ENCODE measurements at places on chromosomes 2 and 18.

GRCh38 chr2:9331704-9332103 lies 91.6 kb downstream of the ITGB1BP1 start:
- DNase-seq: no peak

- no peak for DNase-seq
Observed at GRCh38 chr2:61253136-61253535, 91.1 kb downstream of the C2orf74 start.

DNA sequence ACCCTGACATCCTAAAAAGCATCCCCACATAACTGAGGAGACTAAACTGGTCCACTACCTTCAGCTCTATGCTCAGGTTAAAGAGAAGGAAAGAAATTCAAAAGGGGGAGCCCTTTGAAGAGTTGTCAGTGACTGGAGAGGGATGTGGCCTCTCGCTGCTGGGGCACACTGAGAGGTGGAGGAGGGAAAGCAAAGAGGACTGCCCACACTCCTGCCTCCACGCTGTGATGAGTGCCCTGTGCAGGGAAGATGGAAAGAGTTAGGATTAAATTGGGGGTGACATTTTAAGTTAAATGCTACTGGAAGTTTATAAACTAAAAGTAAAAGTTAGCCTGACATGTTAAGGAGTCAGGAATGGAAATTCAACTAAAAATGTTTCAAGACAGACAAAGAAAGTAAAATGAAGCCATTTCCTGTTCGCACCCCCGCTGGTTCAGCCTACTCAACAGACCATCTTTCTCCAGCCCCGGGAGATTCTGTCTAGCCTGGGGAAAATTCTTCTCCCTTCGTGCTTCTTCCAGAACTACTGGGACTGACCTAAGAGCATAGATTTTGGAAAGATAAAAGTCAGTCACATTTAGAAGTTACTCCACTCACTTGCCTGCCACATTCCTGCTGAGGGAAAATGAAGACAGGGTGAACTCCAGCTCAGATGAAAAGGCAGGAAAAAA lies 17.8 kb upstream of the INO80C start:
- no peak for DNase-seq

DNA sequence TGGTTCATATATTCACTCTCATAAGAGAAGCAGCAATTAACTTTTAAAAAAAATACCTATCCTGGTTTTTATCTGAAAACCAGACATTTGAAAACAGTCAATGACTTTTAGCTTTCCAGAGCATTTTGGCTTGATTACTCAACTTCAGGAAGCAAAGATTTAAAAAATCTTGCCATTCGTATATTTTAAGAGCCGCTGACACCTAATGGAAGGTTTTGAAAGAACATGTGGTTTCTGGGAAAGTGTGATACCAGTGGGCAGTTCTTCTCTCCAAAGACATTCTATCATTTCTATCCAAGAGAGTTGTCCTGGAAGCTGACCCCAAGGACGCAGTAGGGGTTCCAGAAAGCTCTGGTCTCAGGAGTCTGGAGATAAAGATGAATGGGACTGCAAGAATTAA lies 234.7 kb downstream of the TTC32 start:
- DNase-seq: no peak

- DNase-seq: no peak
Observed at GRCh38 chr18:61782545-61782944, 110.3 kb downstream of the RNF152 start.

- no peak for DNase-seq
Observed at GRCh38 chr2:237870754-237871651, 11.6 kb downstream of the RAMP1 start.

DNA sequence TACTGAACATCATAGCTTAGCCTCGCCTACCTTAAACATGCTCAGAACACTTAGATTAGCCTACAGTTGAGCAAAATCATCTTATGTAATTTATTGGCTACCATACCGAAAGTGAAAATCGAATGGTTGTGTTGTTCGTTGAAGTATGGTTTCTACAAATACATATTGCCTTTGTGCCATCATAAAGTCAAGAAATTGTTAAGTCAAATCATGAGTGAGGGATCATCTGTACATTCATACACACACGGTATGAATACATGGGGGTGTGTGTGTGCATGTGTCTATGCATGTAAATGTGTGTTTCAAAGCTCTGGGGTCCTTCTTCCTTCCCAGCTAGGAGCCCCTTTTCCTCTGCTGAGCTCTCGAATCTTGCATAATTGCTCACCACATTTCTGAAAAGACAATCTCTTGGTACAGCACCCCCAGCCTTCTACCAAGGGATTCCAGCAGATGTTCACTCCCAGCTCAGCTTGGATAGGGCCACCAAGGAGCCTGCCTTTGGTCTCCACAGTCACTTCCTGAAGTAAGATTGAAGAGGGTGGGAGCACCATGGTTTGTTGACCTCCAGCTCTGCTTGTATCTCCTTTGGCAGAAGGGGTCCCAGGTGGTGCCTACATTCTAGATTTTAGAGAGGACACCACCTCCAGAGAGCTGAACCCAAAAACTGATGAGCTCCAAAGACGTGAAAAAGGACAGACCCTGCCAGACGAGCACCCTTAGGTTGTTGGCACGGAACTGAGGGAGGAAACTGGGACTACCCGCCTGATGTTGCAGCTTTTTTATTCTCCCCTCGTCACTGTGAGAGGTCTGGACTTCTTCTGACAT lies 33.2 kb upstream of the CYP1B1 start:
- DNase-seq: no peak

DNA sequence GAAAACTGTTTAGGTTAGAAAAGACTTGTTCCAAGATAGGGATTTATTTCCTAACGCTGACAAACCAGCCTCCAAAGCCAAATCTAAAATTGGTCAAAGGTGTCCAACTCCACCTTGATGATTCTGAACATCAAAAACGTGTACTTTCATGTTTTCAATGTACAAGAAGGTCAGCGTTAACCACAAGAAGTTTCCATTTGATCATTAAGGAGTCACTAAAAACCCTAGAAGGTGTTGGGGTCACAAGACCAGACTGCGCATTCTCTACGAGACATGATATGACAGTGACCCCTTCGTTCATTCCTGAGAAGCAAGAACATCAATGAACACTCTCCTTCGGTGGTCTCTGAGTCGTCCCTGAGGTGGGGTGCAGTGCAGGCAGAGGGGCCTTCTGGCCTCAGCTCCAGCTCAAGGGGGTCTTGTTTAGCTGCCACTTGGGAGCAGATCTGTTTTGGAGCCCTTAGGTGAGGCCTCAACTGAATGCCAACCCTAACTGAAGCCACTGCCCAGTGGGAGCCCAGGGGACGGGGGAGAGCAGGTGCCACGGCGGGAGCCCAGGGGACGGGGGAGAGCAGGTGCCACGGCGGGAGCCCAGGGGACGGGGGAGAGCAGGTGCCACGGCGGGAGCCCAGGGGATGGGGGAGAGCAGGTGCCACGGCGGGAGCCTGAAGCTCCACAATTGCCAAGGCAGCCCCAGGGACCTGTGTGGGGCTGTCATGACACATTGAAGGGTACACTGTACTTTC lies 55.2 kb downstream of the PARD6G start:
- no peak for DNase-seq

DNA sequence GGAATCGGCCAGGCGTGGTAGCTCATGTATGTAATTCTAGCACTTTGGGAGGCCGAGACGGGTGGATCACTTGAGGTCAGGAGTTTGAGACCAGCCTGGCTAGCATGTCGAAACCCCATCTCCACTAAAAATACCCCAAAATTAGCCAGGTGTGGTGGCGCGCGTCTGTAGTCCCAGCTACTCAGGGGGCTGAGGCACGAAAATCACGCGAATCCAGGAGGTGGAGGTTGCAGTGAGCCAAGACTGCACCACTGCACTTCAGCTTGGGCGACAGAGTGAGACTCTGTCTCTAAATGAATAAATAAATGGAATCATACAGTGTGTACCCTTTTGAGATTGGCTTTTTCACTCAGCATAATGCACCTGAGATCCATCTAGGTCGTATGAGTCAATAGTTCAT lies 19.4 kb upstream of the TTC39C start:
- no peak for DNase-seq

DNA sequence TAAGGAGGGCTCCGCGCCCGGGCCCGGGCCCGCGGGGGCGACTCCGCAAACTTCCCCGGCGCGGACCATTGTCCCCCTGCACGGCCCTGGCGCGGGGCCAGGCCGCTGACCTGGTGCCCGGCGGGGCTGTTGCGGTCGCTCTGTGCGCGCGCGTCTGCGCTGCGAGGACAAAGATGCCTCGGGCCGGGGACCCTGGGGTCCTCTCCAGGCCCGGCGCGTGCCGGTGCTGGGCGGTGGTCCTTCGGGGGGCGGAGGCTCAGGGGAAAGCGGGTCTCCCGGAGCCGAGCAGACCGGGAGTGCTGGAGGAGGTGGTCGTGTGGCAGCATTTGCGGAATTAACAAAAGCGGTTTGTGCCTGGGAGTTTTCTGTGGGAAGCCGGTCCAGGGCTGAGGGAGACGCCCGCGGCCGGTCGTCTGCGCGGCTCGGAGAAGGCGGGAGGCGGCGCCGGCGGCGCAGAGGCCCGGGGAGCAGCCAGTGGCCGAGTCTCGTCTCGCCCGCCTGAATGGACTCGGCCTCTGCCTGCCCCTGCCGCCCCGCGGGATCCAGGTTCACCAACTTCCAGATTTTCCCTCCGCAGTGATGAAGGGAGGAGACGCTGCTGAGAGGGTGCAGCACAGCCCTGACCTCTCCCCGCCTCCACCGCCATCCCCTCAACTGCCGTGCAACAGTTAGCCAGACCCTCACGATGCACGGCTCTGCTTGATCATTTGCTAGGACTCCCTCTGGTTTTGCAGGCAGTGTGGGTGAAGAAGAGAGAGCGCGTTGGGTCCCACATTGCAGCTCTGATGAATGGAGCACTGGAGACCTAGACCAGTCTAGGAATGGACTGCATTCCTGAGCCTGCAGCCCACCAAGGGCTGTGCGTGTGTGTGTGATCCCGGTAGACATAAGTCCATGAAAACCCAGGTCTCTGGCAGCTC lies 705 bp downstream of the EFR3B start:
- DNase-seq: peak; percentile 53

DNA sequence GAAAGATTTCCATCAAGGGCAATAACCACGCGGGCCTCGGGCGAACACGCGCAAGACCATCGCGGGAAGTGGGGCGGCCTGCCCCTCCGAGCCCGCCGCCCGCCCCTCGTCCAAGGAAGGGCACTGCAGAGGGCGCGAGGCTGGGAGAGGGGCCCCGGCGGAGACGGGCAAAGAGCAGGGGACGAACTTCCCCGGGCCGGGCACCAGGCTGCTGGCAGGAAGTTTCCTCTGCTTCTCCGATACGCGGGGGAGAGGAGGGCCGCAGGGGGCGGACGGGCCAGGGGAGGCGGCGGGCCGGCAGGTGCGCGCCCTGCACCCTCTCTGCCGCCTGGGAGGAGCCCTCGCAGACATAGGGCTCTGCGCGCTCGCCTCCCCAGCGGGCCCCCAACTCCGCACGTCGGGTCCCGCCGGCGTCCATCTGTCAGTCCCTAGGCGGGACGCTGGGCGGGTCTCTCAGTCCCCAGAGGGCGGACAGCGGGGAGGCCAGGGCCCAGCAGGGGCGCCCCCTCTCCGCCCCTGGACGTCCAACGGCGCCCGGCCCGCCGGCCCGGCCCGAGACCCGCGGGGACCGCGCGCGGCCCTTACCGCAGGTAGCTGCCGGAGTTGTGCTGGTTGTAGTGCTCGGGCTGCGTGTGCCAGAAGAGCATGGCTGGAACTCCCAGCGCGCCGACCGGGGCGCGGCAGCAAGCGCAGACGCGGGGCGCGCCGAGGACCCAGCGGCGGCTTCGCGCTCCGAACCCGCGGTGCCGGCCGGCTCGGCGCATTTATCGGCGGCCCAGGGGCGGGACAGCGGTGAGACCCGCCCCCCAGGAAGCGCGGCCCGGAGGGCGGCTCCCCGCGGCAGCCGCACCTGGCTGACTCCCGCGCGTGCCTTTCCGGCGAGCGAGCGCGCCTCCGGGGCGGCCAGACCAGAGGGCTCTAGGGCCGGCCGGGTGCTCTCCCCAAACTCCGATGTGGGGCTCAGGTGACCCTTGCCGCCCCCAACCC lies at the start of gene TFCP2L1:
TFCP2L1 (minus strand) TSS at position 740 of the 987 bp plus-strand sequence; CDS start at position 647, 93 bp downstream.
- no peak for DNase-seq

GRCh38 chr2:135004005-135004746 lies 43.1 kb downstream of the MAP3K19 start:
- peak; percentile 74 for DNase-seq

GRCh38 chr2:200125444-200126284 lies 170.3 kb downstream of the MAIP1 start:
- no peak for DNase-seq

- DNase-seq: no peak
Observed at GRCh38 chr2:932320-933115, 18.1 kb upstream of the SNTG2 start.

GRCh38 chr2:16650287-16651249 lies 15.1 kb downstream of the CYRIA start:
- no peak for DNase-seq

DNA sequence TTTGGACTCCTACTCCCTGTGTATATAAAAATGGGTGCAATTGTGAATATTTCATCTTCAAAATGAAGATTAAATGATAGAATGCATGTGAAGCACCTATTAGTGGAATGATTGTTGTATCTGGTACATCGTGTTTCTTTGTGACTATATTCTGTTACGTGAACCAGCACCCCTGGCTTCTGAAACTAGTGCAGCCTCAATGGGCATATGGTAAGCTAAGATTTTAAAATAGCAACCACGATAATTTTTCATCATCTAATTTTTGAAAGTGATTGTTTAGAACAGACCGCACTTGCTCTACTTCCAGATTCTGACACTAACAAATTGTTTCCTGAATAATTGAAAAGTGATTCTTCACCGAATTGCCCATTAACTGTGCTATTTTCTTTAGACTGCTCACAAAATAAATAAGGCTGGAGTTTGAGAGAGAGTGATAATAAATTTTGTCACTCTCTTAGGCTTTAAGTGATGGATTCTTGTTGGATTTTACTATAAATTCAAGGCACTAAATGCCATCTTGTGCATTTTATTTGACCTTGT lies 806.1 kb upstream of the LRATD1 start:
- DNase-seq: no peak

DNA sequence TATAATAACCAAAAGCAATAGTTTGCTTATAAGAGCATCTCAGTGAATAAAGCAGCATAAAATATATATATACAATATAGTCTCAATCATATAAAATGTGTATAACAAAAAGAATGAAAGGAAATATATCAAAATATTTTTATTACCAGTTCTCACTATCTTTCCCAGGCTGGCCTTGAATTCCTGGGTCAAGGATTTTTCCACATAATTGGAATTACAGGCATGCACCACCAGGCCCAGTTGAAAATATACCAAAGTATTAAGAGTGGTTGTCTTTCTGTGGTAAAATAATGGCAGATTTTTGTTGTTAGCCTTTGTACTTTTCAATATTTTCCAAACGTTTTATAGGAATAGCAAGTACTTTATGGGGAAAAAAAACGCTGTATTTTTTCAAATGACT lies 8.6 kb upstream of the TLK1 start:
- no peak for DNase-seq

GRCh38 chr2:10481055-10481665 lies 33.0 kb upstream of the ODC1 start:
- no peak for DNase-seq

DNA sequence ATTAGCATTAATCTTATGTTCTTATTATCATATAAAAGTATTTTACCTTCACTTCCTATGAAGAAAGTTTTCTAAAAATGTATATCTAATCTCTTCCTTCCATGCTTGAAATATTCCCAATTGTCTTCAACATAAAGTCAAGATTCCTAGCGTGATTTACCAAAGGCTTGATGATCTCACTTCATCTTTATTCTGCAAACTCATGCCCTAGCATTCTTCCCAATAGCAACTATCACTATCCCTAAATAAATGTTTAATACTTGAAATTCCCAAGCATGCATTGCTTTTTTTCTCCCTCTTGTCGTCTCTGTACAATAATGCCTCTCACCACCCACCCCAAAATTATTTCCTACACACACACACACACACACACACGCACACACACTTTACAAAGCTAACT lies 125.8 kb downstream of the VWC2L start:
- no peak for DNase-seq

GRCh38 chr18:9731380-9731779 lies 23.3 kb downstream of the RAB31 start:
- no peak for DNase-seq
